CD8-positive, alpha-beta memory T cell (primary cell): ENCODE measurements at places on chromosomes 1 and 21.
A peak's percentile ranks its signal among the peaks of the same experiment; 100 is the strongest.

GRCh38 chr21:40901691-40902090 is 54.7 kb upstream of the DSCAM start:
- no peak for DNase-seq

DNA sequence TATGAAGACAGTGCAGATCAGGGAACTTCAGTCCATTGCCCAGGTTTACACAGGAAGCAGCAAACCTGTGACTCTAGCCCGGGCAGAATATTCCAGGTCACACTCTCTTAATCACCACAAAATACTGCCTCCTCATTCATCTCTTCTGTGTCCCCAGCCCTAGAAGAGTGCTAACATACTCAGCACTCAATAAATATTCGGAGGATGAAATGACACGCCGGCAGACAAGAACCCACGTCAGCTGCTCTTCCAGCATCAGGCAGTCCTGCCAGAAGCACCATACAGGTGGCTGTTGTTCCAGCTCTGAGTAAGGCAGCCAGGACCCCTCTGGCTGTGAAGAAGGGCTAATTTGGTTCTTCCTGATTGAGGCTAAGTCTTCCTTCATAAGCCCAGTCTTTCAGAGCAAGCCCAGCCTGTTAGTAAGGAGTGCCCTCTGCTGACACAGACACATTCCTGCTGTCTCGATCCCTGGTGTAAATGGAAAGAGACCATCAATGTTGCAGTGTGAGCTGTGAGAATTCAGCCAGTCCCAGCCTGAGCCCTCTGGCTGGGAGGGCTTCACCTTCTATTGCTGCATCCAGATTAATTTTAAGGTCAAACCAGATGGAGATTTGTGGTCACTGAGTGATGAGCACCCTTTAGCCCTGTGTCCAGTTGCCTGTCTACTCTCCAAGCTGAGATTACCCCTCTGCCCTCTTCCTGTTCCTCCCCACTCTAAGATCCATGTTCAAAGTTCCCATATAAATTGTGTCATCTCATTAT is 45.0 kb upstream of the KIRREL1 start:
- DNase-seq = no peak

DNA sequence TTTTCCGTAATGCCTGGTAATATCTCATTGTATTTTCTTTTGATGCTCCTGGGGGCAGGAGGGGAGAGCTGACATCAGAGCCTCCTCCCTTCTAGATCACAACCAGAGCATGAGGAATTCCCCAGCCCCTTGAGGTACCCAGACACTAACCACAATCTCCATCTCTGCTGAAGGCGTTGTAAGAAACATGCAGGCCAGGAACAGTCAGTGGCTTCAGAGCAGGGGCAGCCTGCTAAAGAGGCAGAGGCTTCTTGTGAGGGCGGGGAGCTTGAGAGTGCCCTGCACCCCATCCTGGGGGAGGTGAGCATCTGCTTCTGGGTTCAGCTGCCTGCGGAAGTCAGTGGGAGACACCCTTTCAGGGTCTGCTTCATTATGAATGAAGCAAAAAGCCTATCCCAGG is 19.0 kb downstream of the MAPKAPK2 start:
- peak; percentile 67 for DNase-seq

DNA sequence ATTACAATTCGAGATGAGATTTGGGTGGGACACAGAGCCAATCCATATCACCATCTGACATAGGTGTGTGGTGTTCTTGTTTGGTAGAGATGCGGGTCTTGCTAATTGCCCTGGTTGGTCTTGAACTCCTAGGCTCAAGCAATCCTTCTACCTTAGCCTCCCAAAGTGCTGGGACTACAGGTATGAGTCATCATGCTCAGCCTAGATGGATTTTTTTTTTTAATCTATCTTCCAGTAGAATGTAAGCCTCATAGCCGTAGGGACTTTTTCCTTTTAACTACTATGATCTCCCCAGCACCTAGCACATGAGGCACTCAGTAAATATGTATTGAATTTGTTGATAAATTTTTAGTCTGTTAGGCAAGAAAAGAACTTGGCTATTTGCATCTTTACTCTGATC is 94.6 kb upstream of the TENT5C start:
- DNase-seq = no peak

DNA sequence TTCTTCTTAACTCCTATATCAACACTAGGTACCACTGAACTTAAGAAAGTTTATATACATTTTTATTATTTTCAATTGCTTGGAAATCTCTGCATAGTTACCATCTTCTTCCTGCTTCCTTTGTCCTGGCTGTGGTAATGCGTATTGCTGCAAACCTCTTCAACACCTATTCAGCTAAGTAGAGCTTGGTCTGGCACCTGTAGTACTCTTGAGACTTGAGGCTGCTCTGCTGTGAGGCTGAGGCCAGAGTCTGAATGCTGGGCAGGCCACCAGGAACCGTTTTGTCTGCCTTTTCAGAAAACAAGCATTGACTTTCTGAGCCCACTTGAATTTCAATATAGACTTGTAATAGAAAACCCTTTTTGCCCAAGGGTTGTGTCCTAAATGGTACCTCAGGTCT is 52.0 kb upstream of the RGS2 start:
- DNase-seq = no peak

DNA sequence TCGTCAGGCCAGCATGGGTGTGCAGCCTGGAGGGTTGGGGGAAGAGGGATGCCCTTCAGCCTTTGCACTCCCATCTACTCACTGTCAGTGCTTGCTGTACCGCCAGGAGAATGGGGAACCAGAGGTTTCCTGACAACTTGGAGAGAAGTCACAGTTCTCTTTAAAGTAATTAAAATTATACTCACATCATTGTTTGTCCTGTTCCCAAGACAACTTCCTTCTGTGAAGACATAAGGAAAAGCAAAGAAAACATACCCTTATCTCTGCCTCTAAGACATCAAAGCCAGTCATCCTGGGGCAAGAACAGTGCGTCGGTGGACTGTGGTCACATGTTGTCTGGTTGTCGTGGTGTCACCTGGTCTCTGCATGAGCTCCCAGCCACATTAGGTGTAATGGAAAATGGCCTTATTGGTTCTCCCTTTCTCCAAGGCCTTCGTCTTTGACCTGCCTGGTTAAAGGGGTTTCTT is 17.6 kb downstream of the TRAF5 start:
- no peak for DNase-seq
